ENCODE measurements at places on chromosomes 4 and X.

GRCh38 chr4:162241857-162242256 is 78.1 kb upstream of the FSTL5 start:
- no peak for DNase-seq

- no peak for DNase-seq
These were observed 440.1 kb downstream of the AFF2 start for GRCh38 chrX:148940411-148940996.

DNA sequence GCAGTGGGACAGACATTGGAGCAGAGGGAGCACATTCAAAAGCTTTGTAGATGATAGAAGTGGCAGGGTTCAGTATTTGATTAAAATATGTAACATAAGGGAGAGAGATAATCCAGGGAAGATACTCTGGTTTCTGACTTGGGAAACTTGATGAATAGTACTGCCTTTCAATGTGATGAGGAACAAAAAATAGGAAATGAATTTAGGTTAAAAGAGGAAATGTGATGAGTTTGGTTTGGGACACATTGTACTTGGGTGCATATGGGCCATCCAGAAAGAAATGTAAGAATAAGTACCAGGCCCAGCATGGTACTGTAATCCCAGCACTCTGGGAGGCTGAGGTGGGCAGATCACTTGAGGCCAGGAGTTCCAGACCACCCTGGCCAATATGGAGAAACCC is 20.9 kb upstream of the NDNF start:
- DNase-seq = no peak

DNA sequence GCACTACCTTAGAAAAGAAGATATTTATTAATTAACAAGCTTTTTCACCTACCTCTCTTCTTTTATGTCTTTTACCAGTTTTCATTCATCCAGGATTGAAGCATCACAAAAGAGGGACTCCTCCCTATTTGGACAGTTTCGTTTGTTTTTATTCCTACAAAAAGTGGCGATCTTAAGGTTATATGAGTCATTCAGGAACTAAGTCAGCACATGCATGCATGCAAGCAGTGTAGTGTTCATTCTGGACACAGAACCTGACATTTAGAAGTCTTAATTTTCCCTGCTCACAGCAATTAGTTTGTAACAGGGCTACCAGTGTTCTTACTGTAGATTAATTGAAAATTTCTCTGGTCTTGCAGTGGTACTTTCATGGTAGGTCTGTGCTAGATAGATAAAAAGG is 47.9 kb upstream of the QRFPR start:
- DNase-seq = no peak

DNA sequence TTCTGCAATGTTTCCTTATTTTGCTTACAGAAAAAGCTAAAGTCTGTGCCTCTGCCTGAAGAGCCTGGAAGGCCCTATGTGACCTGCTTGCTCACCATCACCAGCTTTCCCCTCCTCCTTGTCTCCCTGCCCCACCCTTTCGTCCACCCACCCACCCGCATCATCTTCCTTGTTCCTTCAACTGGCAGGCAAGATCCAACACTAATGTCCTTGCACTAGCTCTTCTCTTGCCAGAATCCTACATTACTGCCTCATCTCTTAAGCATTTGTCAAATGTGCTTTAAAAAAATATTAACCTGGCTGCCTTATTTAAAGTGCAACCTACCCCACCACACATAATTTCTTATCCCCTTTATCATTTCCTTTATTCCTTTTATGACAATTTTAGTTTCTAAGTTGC is 165.1 kb upstream of the PPP3CA start:
- DNase-seq = no peak

- DNase-seq = no peak
These were observed 55.8 kb downstream of the FRMPD3 start for GRCh38 chrX:107505223-107505622.

DNA sequence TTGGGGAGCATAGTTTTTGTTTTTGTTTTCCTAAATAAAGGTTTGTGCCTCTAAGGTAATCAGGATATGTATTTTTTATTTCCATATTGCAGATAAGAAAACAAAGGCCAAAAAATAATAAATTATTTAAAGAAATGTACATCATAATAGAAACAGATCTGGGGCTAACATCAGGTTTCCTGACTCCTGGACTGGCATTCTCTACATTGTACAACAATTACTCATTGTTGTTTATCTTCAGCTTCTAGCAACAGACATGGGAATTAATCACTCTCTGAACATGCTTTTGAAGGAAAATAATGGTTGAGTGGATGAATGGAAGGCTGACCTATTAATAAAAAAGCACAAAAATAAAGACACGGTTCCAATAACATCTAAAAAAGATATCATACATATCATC is 146.2 kb downstream of the KCNIP4 start:
- DNase-seq = no peak

DNA sequence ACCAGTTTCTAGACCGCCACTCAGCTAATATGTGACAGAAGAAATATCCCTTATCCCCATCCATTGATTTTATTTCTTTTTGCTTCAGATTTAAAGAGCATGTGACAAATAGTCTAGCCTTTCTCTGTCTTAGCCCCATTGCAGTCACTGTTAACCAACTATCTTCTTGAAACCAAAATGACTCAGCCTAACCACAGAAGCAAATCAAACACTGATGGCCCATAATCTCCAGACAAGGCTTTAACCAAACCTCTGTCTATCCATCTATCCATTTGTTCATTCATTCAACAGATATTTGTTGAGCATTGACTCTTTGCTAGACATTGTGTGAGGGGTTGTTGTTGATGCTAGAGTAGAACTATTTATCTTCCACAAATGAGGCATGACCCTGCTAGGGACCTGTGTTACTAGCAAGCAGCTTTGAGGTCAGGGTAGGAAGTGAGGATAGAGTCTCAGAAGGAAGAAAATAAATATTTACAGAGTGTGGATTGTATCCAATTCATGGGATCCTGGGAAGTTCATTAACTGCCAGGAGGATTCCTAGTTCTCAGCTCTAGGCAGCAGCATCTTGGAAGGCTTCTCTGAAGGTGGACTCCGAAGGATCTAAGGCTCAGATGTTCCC is 22.5 kb downstream of the HNRNPH2 start:
- no peak for DNase-seq

- DNase-seq = no peak
These were observed 12.9 kb downstream of the PCDH18 start for GRCh38 chr4:137519406-137519805.

GRCh38 chr4:13535708-13536361 is 8.5 kb downstream of the NKX3-2 start:
- DNase-seq = no peak

- no peak for DNase-seq
These were observed 449.1 kb upstream of the SMIM31 start for GRCh38 chr4:164304861-164305260.

DNA sequence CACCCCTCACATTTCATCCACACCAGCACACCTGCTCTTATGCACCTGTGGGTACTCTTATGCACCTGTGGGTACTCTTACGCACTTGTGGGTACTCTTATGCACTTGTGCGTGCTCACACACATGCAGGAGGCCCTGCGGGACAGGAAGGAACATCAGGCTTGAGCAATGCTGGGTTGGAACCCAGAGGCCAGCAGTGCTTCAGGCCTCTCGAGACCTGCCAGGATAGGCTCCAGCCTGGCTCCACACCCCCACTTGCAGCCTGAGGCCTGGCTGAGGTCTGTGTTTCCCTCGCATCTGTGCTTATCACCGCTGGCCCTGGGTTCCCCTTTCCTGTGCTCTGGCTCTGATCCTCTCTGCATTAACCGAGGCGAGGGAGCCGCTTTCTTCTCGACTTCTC is 34.7 kb downstream of the SORCS2 start:
- DNase-seq = no peak

GRCh38 chr4:14783011-14783877 is 219.0 kb upstream of the CPEB2 start:
- DNase-seq = peak; percentile 53

DNA sequence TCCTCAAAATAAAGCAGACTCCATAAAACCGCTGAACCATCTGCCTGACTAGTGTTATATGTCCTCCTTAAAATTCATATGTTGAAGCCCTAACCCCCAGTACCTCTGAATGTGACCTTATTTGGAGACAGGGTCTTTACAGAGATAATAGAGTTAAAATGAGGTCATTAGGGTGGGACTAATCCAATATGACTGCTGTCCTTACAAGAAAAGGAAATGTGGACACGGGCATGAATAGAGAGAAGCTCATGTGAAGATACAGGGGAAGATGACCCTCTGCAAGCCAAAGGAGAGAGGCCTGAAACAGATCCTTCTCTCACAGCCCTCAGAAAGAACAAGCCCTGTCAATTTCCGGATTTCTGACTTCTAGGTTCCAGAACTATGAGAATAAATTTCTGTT is 82.0 kb upstream of the KLHL13 start:
- DNase-seq = no peak

DNA sequence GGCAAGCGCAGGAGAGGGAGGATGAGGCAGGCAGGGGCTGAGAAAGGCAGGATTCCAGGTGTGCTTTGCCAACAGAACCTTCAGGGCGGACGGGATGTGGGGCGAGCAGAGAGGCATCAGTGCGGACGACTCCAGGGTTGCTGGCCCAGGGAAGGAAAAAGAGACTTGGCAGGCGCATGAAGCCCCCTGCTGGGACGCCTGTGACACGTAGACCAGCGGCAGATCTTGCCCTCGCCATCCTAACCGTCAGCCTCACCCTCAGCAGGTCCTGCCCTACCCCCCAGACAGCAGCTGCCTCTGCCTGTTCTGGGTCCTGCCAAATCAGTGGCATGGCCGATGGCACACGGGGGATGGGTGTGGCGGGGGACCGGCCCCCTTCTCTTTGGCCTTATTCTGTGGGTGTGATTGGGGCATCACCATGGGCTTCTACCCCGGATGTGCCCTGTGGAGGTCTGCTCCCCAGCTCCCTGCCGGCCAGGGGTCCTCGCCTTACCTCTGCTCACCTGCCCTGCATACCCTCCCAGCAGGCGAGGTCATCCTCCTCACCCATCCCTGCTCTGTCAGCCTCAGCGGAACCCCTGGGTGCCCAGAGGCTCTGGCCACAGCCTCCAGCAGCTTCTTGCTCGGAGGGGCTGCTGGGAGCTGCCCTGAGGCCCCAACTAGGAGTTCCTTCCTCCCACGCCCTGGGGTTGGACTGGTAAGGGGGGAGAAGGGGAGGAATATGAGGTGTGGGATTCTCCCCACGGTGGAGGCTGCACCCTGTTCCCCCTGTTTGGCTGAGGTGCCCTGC is 2.9 kb upstream of the SH3BP2 start:
- DNase-seq = no peak

DNA sequence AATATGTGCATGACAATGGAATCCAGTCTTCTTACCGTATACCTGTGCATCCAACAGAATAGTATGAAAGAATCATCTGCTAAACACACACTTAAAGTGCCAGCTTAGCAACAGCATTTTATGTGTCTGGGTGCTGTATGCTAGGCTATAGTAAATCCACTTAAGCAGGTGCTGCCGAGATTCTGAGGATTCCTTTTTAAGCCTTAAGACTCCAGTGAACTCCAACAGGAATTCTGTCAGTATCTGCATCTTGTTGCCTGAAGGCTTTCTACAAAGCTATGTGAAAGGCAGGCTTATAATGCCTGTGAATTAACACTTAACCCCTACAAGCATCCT is 1076.4 kb upstream of the PABPC4L start:
- DNase-seq = no peak

DNA sequence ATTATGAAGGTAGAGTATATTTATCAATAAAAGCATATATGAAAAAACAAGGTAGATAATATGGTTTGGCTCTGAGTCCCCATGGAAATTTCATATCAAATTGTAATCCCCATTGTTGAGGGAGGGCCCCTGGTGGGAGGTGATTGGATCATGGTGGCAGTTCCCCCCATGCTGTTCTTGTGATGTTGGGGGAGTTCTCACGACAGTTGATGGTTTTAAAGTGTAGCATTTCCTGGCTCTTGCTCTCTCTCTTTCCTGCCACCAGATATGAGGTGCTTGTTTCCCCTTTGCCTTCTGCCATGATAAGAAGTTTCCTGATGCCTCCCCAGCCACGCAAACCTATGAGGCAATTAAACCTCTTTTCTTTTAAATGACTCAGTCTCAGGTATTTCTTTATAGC is 260.4 kb downstream of the PPARGC1A start:
- no peak for DNase-seq

GRCh38 chr4:82194329-82194728 is 179.5 kb downstream of the HNRNPD start:
- no peak for DNase-seq

Data from stimulated activated CD4-positive, alpha-beta T cell treated with anti-CD3 and anti-CD28 coated beads, Interleukin-2, amount 100 ng/mL, for 24 hours (primary cell).